ENCODE measurements at places on chromosomes 5 and 9.

GRCh38 chr5:130496215-130496614 lies 592.0 kb downstream of the CHSY3 start:
- DNase-seq: no peak

DNA sequence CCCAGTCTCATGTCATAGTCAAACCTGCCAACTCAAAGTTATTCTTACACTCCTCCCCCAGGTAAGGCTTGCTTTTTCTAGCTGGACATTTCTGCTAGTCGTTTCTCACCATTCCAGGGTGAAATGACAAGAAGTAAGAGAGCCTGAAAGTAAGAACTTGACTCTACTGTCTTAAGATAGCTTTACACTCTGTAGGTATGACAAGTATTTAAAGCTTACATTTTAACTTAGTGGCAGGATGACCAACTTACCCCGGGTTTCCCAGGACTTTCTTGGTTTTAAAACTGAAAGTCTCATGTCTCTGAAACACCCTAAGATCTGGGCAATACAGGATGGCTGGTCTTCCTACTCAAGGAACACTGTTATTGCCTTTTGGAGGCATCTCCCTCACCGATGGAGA lies 67.5 kb upstream of the PIK3R1 start:
- no peak for DNase-seq

DNA sequence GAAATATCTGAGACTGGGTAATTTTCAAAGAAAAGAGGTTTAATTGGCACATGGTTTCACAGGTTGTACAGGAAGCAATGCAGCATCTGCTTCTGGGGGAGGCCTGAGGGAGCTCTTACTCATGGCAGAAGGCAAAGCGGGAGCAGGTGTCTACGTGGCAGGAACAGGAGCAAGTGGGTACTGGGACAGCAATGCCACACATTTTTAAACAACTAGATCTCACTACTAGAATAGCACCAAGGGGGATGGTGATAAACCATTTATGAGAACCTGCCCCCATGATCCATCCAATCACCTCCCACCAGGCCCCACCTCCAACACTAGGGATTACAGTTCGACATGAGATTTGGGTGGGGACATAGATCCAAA lies 47.6 kb upstream of the HOMER1 start:
- no peak for DNase-seq

GRCh38 chr9:81171689-81172088 lies 517.7 kb downstream of the TLE1 start:
- DNase-seq: no peak

GRCh38 chr5:74372502-74373064 lies 267.9 kb downstream of the ENC1 start:
- DNase-seq: no peak

DNA sequence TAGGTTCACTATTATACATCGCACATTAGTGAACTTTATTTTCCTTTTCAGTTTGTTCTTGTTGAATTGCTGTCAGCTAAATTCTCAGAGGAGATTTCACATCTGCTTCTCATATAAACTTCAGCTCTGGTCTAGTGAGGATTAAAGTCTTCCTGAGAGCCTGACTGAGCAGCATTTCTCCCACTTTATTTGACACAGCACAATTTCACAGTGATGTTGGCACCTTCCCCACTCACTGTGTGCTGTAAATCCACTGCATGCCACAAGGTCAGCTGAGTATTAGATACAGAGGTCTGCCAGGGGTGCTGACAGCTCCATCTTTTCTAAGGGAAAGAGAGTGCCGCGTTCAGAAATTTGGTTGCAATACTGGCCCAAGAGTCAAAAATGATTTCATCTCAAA lies 567.4 kb downstream of the PRR16 start:
- DNase-seq: no peak

DNA sequence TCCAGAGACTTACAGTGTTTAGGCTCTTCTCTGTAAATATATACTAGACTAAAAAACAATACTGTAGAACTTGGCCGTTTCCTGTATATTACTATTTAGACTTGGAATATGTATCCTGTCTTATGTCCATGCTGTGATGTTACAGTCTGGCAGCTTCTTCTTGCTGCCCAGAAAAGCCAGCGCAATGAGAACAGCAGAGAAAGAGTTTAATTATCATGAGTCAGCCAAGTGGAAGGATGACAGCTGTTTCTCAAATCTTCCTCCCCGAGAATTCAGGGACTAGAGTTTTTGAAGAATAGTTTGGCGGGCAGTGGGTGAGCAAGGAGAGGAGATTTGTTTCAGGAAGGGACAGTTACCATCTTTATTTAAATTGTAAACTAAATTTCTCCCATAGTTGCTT lies 37.5 kb downstream of the NAA35 start:
- no peak for DNase-seq

DNA sequence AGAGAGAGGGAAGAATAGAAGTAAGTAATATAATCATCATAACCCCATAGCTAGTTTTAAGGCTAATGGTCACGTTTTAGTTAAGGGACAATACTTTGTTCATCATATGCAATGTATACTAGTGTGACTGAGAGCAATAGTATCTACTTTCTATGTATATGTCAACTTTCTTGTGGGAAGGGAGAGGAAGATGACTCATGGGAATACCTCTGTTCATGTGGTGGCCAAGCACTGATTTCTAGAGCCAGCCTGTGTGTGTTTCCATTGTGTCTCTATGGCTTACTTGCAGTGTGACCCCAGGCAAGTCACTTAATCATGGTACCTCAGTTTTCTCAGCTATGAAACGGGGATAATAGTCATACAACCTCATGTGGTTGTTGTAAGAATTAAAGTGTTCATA lies 639.6 kb downstream of the CETN3 start:
- no peak for DNase-seq

- DNase-seq: no peak
Measured at GRCh38 chr9:117377046-117377445, 37.8 kb downstream of the ASTN2 start.

DNA sequence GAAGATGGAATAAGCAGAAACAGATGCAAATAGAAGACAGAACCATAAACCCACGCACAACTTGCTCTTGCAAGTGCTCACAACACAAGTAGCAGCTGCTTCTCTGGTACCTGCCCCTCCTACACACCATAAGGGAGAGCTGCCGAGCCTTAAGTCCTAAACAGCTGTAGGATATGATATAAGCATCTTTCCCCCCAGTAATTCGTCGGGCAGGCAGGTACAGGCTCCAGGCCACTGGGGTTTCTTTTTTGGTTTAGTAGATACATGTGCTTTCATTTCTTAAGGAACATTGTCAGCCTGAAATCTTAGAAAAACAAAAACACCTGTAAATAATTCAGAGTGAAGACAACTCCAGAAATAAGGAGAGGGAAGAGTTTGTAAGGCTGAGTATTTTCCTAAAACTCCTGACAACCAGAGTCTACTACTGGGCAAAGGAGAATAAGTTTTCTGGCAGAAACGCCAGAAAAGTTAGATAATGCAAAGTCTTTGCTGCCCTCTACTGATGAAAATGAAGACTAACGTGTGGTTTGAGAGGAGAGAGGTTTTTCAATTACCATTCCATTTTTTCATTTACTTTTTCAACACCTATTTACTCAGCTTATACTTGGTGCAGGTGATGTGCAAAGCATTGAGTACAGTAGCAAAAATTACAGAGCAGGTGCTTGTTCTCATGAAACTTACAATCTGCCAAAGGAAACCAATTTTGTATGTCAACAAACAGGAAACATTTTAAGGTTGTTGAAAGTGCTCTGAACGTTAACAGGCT lies 20.1 kb upstream of the TCERG1 start:
- DNase-seq: peak; percentile 73

- DNase-seq: no peak
Measured at GRCh38 chr9:91082731-91083130, 279.0 kb downstream of the AUH start.

DNA sequence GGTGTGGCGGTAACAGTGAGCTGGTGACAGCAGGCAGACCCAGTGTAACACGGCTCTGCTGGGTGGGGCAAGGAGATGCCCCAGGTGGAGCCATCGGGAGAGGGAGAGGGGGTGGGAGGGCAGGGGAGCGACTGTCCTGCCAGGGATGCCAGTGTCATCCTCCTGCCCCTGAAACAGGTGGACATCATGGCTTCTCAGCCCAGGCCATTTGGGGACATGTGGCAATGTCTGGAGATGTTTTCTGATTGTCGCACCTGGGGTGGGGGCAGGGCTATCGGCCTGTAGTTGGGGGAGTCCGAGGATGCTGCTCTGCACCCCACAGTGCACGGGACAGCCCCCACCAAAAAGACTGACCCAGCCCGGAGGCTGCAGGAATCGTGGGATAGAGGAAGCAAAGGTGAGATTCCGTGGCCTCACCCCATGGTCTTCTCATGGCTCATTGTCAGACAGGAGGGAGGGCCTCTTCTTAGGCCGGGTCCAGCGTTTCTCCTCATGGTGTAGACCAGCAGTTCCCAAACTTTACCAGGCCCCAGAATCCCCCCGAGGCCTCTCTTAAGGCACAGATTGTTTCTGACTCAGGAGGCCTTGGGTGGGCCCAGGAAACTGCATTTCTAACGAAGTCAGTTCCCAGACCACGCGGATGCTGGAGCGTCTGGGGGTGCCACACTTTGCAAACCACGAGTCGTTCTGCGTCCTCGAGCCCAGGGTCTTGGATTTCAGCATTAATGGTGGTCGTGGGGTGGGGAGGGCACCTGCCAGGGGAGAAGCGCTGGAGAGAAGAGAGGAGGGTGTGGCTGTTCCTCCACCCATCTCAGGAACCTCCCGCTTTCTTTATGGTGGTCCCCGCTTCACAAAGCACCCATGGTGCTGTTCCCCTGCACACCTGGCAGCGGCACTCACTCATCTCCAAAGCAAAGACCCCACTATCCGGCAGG lies 11.0 kb downstream of the COL5A1 start:
- no peak for DNase-seq

DNA sequence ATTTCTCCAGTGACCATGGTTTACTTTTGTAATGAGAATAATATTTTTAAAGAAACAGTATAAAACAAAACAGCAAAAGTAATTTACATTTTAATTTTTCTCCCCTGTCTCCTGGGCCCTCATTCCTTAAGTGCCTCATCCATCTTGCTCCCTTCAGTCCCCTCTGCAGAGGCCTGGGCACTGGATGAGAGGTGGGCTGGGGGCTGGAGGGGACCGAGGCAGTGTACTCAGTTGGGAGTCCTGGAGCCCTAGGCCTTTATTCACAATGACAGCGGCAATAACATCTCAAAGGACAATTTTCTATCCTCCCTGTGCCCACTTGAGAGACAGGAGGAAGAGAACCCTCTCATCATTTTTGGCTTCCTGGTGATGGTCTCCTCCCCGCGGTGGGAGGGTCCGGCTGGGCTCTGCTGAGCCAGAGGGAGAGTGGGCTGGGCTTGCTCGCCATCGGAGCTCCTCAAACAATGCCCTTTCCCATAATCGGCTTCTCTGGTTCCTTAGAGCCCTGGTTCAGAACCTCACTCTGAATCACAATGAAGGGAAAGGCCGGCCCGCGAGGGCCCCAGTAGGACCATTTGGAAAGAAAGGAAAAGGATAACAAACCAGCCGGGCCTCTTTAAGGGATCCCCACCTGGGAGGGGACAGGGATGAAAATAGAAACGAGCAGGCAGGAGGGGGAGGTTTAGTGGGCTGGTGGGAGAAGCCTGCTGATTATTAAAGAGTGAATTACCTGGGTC lies 9.7 kb upstream of the SMIM32 start:
- DNase-seq: peak; percentile 20

- no peak for DNase-seq
Measured at GRCh38 chr9:124017051-124017928, 5.7 kb downstream of the LHX2 start.

DNA sequence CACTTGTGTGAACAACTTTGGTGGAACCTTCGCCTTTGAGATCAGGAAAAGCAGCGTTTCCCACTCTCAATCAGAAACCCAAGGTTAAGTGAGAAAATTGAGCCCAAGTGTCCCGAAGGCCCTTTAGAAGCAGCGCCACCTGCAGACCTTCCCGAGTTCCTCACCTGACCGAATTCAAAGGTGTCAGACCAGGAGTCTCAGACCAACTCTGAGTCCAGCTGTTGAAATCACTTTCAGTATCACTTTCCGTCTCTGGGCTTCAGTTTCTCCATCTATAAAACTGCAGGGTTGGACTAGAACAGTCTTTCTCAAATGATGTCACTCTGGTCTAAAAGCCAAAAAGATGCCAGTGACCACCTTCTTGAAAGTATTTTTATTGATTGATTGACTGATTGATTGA lies 31.7 kb upstream of the GRHPR start:
- no peak for DNase-seq

DNA sequence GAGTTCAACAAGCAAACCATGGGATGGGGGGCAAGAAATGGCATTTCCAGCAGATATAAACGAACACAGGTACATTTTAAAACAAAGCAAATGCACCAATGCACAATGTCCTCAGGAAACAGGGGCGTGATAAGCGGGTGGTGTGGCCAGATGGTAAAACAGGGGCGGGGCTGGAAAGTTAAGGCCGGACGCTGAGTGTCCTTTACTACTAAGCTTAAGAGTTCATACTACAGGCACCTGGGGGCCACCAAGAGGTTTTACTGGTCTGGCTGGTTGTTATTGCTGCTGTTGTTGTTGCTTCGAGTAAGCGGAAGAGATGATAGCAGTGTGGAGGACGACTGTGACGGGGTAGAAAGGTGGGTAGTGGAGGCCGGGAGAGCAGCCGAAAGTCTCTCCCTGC lies 99.8 kb downstream of the ATPSCKMT start:
- DNase-seq: no peak

GRCh38 chr5:52073993-52074689 lies 690.9 kb downstream of the ISL1 start:
- DNase-seq: no peak

- DNase-seq: no peak
Measured at GRCh38 chr5:83683836-83684235, 36.8 kb downstream of the HAPLN1 start.

- DNase-seq: no peak
Measured at GRCh38 chr5:160466889-160467554, 45.4 kb downstream of the PTTG1 start.

- no peak for DNase-seq
Measured at GRCh38 chr5:50727149-50727496, 60.7 kb downstream of the PARP8 start.

DNA sequence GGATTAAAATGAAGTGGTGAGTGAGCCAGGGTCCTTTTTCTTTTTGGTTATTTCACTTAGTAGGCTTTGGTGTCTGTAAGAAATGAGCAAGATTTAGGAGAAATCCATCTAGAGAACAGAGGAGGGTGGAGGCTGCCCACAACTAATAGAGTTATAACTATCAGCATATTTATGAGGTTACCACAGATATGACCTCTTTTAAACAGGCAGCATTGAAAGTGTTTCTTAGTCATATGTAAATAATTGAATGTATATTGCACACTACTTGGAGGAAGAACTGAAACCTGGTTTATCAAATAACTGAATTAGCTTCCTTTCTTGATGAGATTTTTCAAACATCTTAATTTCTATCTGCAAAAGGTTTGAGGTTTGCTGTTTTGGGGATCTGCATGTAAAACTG lies 483.1 kb upstream of the PIK3R1 start:
- no peak for DNase-seq
